ENCODE measurements at places on chromosomes 3 and 15.
A peak's percentile ranks its signal among the peaks of the same experiment; 100 is the strongest.

- DNase-seq, result no peak
Observed at GRCh38 chr15:99511866-99512661, 53.7 kb upstream of the MEF2A start.

GRCh38 chr15:64858021-64858575 lies 16.4 kb downstream of the PLEKHO2 start:
- no peak for DNase-seq

- DNase-seq, result no peak
Observed at GRCh38 chr3:57298041-57298440, 5.6 kb upstream of the ASB14 start.

DNA sequence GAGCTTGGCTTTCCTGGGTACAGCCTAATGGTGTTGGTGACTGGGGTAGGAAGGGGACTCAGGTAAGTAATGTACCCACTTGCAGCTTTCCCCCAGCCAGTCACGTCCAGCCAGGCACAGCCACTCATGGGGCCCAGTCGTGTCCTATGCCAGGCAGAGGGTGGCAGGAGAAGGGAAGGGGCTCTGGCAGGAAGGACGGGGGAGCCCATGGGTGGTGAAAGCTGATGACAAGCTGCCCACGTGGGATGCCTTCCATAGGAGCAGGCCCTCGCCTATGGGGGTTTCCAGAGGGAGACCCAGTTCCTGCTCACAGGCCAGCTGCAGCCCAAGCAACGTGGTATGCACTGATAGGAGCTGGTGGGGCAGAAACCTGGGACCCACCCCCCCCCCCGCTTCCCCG lies 10.7 kb downstream of the CHAC1 start:
- no peak for DNase-seq

GRCh38 chr15:35311615-35312014 lies 226.5 kb upstream of the NANOGP8 start:
- no peak for DNase-seq

- DNase-seq, result no peak
Observed at GRCh38 chr3:155229086-155229485, 64.4 kb downstream of the STRIT1 start.

DNA sequence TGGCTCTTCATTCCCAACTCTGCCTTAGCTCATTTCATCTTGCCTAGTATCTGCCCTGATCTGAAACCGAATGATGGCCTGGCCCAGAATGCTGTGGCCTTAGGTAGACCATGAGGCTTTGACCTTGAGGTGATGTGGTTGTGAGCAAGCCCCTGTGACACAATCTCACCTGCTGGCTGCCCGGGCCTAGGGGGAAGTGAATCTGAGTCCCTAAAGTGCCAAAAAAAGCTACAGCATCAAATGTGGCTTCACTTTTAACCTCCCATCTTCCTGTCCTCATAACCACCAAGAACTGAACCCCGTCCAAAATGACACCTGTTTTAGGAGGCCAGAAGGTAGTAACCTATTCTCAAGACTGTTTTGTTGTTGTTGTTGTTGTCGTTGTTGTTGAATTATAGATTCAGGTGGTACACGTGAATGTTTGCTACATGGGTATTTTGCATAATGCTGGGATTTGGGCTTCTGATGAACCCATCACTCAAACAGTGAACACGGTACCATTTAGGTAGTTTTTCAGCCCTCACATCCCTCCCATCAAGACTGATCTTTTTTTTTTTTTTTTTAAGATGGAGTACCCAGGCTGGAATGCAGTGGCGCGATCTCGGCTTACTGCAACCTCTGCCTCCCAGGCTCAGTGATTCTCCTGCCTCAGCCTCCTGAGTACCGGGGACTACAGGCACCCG lies 54.6 kb downstream of the MCCC1 start:
- DNase-seq, result no peak

DNA sequence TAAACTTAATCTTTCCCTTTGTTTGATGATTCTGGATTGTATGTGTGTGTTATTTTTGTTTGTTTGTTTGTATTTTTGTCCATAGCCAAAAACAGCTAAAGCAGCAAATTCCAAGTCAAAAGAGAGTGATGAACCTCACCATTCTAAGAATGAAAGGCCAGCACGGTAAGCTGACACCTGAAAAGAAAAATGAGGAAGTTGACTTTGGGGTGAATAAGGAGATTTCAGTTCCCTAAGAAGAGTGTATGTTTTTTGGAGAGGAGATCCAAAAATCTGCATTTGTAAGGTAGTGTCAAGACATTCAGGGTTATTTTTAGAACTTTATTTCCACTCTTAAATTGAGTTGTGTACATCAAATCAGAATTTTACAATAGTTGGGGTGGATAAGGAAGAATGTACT lies 52.3 kb upstream of the UTS2B start:
- DNase-seq, result no peak

- peak; percentile 98 for DNase-seq
Observed at GRCh38 chr3:99972380-99973104, 141.8 kb downstream of the FILIP1L start.

- no peak for DNase-seq
Observed at GRCh38 chr3:50358355-50358910, 888 bp downstream of the TMEM115 start.

DNA sequence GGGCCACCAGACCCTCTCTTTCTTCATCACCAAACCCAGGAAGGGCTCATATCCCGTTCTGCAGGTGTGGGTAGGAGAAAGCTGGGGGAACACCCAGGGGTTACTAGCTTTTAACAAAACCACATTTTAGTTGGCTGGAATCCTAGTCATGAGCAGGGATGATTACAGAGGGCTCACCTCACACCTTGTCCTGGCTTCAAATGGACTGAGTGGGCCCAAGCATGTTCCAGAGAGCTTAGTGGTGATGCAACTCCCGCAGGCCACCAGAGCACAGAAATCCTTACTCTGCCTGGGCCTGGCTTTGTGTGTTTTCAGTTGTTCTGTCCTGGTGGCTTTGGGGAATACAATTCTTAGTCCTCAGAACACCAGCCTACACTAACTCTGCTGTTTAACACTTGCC lies 56.8 kb upstream of the RYK start:
- DNase-seq, result no peak

DNA sequence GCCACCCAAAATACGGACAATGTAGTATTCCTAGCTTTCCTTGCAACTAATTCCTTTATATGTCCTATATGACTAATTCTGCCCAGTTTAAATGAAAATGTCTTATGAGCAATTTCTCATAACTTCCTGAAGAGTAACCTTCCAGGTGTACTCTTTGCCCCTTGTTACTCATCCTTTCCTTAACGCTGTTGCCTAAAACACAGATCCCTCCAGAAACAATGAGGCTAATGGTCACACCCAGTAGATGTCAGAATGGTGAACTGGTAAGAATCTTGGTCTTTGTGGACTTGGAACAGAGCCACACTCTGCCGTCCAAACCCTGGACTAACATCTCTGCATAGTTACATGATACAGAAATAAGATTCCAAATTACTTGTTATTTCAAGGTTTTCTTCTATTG lies 497.9 kb downstream of the IGSF11 start:
- DNase-seq, result no peak

DNA sequence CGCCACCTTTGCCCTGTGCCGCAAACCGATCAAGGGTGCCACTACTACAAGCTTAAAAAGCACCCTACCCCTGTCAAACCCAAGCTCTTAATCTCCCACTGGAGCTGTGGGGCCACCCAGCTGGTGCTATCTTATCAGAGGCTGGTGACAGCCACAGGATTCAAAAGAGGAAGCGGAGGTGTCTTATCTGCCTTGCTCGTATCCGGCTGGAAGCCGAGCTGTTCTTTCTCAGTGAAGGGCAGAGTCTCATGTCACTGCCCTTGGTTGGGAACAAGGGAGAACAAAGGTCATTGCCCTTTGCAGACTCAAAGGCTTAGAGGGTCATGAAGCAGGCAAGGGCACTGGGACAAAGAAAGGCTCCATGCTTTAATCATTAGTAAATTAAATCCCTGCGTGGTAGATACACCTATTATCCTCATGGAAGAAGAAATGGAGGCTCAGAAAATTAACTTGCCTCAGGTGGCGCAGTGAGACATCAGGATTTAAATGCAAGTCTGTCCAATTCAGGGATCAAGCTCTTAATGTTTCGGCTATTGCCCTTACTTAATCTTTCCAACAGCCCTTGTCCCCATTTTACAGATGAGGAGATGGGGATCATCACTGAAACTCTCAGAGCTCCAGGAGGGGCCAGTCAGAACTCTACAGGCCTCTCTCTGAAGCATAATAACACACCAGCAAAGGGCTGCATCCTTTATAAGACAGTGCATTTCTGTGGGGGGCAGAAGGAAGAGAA lies 360.0 kb upstream of the PROK2 start:
- DNase-seq, result no peak

DNA sequence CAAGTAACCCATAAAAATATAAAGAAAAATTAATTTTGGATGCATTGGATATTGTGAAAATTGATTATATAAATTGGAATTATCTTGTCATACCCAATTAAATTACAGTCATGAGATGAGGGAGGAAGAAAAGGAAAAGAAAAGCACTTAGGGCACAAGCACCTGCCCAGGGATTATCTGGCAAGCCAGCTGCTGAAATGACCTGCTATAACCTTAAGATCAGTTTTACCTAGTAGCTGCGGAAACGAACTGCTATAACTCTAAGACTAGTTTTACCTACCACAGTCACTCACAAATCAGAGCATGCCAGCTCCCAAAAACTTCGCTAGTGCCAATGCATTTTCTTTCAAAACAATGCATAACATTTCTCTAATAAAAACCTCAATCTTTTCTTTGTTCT lies 26.2 kb downstream of the LRRFIP2 start:
- DNase-seq, result no peak

- no peak for DNase-seq
Observed at GRCh38 chr3:172840463-172840862, 89.9 kb downstream of the ECT2 start.

DNA sequence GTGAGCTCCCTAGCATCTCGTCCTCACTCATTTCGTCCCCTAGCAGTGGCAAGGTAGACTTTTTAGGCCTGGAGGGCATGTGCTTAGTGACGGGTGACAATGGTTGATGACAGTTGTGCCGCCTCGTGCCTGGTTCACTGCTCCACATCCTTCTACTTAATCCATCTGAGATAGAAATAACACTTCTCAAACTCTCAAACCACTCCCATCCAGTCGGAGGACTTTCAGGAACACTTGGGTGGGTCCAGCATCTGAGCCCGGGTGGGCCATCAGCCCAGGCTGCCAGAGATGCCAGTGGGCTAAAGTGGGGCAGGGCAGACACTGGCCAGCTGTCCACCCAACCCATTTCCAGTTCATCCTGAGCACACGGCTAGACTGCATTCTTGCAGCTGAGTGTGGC lies 79.7 kb upstream of the SMAD3 start:
- no peak for DNase-seq

- DNase-seq, result no peak
Observed at GRCh38 chr15:46778876-46779275, 938.4 kb upstream of the SEMA6D start.

DNA sequence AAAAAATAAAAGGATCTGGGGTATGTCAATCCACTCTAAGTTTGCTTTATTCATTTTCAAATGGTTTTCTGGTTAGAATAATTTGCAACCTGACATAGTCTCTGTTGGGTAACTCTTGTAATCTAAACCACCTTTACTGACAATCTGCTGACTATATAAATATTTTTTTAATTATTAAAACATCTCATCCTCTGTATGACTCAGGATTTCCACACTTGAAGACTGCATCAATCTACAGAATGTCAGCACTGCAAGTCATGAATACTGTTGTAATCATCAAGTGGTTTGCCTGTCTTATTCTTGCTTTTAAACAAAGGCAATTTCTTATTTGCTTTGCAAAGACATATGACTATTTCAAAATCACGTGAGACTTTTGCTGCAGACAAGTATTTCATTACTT lies 42.1 kb downstream of the VGLL3 start:
- DNase-seq, result no peak

DNA sequence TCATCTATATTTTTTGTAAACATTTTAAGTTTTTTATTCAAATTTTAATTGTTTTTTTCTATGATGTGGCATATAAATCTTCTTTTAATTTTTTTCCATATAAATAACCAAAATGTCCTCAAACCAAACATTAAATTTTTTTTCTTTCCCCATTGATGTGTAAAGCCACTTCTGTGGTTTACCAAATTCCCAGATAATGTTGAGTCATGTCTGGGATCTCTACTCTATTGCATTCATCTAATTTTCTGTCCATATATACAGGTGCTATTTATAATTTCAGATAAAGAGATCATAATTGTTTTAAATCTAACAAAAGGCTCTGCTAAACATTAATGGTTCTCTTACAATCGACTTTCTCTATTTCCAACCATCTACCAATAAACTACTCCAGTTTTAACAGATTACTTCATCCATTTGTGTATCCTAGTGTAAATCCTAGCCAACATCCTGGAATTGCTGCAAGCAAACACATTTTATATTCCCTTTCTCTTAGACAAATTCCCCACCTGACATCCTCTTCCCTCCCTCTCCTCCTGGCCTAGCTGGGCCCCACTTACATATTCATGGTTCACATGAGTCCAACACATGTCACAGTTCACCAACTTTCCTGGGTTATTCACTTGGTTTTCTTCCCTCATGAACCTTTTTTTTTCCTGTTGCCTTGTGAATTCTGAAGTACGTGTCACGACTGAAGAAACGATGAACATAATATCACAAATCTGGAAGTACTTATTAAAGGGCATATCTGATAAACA lies 368.0 kb upstream of the AGTR1 start:
- DNase-seq, result no peak

- DNase-seq, result no peak
Observed at GRCh38 chr3:51391566-51392354, 675 bp downstream of the RBM15B start.

DNA sequence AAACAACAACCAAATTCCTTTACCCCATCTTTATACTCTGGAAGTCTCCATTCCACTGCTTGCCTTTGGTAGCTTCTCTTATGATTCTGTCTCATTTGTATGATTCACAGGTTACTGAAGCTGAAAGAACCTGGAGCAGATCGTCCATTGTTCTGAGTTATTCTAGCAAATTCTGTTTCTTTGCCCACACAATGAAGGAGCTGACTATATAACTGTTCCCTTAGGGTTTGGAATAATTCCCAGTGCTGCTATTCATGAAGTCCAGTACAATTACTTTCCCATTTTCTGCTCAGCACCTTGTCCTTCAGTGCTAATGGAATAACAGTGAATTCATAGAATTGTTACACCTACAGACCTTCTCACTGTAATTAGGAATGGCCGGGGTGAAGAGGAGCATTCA lies 167.8 kb downstream of the CHST2 start:
- no peak for DNase-seq

DNA sequence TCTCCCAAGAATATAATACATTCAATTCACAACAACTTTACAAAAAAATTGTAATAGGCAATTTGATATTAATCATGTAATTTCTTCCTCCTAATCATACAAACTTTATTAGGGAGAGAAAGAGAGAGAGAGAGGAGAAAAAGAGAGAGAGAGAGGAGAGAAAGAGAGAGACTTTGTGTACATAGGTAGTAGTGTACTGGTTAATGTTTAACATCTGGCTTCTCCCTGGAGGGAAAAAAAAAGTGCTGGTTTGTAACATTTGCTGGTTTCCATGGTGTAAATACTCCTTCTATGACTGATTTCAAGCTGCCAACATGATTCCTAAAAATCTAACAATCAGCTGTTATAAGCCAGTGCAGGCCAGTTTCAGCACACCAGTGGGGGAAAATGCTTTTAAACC lies 98.0 kb upstream of the ARHGEF26 start:
- DNase-seq, result no peak

- no peak for DNase-seq
Observed at GRCh38 chr15:70853973-70854665, at the start of gene LARP6. TSS of gene LARP6 (minus strand) at chr15:70854157. CDS start at chr15:70854088, 69 bp downstream.

Data from NCI-H524 treated with DMSO at 0.1 percent for 48 hours (cell line).